ENCODE measurements at places on chromosomes 12 and 14.

GRCh38 chr12:41653386-41654326, 465.5 kb downstream of the PDZRN4 start:
- DNase-seq: no peak

DNA sequence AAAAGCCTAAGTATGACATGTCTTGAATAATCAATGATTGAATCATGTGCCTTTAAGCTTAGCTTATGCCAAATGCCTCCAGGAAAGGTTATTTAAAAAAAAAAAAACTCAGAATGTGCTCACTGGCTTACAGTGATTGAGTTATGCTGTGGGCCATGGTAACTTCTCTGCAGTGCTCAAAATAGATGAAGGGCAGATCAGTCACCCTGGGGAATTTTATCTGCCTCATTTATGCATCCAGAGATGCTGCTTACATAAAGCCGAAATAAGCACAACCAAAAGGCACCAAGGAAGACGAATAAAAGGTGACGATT, 118.7 kb upstream of the MDM1 start:
- DNase-seq: no peak

- no peak for DNase-seq
Measured at GRCh38 chr14:86533834-86534233, 1003.9 kb downstream of the FLRT2 start.

DNA sequence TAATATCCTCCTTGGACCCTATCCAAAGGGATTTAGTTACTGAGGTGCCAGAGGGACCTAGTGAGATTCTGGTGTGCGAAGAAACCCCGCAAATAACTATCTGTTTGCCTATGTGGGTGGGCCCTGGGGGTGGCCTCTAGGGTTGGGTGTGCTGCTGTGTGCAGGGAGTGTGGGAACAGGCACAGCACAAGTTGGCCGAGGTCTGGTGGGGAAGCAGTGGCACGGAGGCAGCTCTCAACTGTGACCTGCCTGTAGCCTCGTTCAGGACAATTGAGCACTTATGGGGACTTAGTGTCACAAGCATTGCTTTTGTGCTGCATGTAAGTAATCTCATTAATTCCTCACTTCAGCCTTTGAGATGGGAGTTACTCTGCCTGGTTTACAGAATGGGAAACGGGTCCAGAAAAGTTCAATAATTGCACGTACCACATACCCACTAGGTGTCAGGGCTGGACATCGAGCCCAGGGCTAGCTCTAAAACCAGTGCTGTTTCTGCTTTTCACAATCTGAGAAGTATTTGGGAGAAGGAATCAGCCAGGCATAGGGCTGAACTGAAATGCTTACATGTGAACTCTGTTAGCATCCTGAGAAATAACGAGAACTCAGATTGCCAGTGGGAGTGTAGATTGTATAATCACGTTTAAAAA, 58.8 kb downstream of the TECPR2 start:
- no peak for DNase-seq

- no peak for DNase-seq
Measured at GRCh38 chr12:115870510-115870909, 407.0 kb downstream of the MED13L start.

DNA sequence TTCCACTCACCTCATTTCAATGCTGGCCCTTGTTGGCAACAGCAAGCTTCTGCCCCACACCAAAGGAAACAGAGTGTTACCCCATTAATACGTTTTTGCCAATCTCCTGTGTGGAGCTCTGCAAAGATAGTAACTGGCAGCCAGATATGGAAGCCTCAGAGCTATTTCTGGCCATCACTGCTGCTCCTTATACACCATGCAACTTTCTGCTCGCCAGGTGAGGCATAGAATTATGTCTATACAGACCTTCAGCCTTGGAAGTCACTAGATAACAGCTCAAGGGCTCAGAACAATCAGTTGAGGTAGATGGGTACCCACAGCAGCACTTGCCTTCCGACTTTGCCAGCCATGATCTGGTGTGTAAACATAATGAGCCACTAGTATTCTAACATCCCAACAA, 214.8 kb upstream of the ALG10B start:
- DNase-seq: no peak

- peak; percentile 54 for DNase-seq
Measured at GRCh38 chr14:70663707-70664179, 22.0 kb downstream of the TTC9 start.

DNA sequence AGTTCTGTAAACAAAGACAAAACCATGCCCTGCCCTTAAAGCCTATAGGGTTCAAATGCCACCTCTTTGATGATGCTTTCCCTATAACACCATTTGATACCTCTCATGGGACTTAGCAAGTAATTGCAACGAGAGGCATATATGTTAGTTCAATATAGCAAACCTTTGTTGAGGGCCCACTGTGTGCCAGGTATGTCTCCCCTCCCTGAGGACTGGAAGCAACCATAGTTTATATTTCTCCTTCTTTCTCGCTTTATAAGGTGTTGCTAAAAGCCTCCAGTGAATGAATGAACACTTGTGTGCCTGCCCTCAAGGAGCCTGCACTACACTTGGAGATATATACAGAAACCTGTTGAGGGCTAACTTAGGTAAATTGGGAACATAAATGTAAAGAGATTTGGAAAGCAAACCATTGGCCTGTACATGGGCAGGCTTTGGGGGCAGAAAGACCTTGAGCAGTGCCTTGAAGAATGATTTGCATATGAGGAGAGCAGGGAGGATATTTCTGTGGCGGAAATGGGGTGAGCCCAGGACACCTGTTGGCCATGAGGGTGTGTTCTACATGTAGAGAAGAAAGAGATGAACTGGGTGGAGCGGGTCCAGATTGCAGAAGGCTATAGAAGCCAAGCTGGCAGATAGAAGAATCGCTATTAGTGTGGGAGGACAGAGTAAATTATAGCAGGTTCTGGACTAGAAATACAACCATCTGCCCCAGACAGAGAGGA, 1.8 kb upstream of the CKAP4 start:
- peak; percentile 85 for DNase-seq

DNA sequence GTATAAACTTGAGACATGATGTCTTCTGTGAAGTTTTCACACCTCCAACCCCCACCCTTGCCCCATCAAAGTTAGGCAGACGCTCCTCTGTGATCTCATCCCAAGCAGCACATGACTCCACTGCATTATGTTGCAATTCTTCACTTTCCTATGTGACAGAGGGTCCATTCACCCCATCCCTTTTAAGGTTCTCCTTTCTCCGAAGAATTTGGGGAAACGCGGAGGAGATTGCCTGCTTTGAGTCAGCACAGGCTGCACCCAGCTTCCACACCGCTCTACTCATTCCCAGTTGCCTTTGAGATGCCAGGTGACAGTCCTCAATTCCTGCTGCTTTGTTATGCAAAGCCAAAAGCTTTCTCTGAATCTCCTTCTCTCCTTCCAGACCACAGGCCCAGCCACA, 61.8 kb downstream of the PHLDA1 start:
- no peak for DNase-seq

DNA sequence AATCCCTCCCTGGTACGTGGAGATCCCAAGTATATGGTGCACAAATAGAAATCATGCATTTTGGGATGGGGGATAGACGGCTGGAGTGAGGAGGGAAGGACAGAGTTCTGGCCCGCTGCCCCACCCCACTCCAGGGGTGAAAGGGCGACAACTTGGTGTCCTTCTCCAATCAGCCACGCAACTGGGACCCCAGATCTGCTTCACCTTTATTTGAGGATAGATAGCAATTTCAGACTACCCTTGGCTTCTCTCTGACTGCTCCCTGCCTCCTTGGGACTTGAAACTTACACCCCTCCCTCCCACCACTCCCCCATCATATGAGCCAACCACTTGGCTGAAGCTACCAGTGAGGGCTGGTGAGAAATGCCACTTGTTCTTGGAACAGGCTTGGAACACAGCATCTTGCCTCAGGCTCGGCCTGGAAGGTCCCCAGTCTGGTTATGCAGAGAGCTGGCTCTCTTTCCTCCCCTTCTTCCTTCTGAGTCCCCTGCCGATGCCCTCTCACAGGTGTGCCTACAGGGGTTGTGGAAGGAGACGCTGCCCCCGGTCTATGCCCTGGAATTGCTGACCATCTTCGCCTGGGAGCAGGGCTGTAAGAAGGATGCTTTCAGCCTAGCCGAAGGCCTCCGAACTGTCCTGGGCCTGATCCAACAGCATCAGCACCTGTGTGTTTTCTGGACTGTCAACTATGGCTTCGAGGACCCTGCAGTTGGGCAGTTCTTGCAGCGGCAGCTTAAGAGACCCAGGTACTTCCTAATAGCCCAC, 8.1 kb downstream of the OAS3 start:
- no peak for DNase-seq

DNA sequence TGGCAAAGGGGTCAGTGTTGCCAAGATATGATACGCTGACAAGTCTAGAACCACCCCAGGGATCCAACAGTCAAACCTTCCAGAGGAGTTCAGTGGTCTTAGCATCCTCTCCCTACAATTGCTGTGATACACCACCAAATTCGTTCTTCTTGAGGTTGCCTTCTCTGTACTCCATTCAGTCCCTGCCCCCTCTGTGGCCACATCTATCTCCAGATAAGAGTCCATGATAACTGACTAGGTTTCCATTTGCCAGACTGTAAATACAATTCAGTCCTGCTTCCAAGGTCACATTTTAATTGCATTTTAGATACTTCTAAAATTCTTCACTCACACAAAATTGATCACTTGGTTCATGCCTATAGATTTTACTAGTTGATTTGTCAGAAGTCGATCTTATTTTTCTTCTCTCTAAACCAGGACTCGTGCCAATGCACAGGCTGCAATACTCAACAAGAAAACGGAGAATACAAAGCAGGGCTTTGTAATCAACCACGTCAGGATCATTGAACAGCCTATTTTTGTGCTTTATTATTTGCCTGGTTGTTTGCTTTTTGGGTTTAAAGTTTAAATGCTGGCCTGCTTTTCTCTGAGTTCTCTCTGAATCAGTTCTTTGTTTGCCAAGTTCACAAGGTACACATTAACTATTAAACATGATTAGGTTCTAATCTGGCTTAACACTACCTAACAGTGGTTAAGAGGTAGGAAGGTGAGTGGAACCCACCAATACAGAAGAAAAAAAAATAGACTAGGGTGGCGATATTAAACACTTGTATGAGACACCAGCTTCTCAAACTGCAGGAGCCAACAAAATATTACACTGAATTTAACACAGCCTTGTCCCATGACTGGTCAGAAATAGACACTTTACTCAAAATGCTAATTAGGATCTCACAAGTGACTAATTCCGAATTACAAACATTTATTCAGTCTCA, 5.3 kb upstream of the TSPAN8 start:
- no peak for DNase-seq

- no peak for DNase-seq
Measured at GRCh38 chr12:120546050-120546386, 11.9 kb downstream of the RNF10 start.

GRCh38 chr14:62696331-62696924, 348.8 kb downstream of the KCNH5 start:
- DNase-seq: no peak

DNA sequence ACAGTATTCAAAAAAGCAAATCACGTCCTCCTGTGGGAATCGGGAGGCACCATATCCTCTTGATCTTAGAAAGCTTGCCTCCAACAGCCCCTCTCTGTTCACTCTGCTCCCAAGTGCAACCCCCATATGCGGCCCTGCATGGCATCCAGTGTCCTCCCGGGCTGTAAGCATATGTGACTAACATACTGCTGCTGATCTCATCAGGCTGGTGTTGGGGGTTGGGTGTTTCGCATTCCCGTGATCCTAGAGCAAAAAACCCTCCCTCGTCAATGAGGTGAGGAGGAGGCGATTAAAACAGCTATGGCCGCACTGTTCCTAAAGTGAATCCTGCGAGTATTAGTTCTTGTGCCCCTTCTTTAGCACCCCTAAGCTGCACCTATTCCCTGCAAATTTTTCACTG, 28.1 kb upstream of the PPM1A start:
- no peak for DNase-seq

DNA sequence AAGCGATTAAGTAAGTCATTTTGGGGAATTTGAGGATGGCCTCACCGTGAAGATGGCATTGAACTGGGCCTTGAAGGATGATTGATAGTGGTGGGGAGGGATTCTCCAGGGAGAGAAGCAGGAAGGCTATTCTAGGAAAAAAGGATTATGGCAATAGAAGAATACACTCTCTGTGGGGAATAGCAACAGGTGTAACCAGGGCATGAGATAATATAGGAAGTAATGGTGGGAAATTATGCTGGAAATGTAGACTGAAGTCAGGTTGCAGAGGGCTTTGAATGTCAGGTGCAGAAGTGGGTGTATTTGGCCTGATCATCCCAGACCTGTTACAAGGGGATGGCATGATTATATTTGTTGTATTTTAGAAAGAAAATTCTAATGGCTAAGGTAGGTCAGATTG, 4.6 kb upstream of the ANO4 start:
- no peak for DNase-seq

GRCh38 chr14:76696361-76696760, 64.9 kb upstream of the VASH1 start:
- DNase-seq: no peak

DNA sequence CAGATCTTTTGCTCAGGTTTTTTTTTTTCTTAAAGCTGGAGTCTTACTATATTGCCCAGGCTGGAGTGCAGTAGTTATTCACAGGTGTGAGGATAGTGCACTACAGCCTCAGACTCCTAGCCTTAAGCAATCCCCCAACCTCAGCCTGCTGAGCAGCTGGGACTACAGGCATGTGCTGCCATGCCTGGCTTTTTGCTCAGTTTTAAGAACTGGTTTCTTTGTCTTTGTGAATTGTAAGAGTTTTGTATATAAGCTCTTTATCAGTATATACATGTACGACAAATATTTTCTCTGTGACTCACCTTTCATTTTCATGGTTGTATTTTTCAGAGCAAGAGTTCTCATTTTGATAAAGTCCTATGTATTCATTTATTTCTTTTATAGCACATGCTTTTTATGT, 33.3 kb upstream of the C2CD5 start:
- DNase-seq: no peak

GRCh38 chr14:29233188-29233587, 466.6 kb downstream of the FOXG1 start:
- no peak for DNase-seq

DNA sequence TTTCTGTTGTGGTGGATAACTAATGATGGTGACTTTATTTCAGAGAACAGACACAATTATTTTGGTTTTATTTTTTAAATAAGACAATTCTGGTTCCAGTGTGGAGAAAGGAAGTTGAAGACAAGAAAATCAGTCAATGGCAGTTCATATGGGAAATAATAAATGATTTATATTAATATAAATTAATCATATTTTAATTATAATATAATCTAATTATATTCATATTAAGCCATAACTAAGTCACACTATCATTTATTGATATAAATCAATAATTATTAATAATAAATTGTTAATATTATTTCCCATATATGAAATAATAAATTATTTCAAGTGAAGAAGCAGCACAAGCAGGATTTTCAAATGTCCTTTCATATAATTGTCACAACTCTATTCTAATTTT, 2.8 kb downstream of the TOMM20L start:
- no peak for DNase-seq

GRCh38 chr14:95961481-95961880, 77.7 kb upstream of the C14orf132 start:
- no peak for DNase-seq
